ENCODE measurements at places on chromosomes 16 and 17.

DNA sequence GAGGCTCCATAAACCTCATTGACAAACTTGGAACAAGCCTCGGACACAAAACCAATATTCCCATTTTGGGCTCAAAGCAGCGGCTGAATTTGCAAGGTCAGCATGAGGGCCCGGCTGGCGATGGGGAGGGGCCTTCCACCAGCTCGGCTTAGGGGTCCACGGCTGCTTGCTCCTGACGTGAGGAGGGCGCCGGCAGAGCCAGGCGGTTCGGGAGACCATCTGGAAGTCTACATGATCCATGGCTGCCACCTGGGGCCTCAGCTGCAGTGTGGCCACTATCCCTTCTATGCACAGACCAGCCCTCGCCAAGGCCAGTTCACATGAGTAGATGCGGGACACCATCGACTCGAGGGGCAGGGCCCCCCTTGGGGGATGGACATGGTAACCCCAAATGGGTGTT, 39.1 kb downstream of the NDEL1 start:
- DNase-seq = no peak

GRCh38 chr16:5653041-5653440, 555.4 kb upstream of the EEF2KMT start:
- no peak for DNase-seq

- no peak for DNase-seq
Observed at GRCh38 chr17:39822051-39822451, 42.1 kb downstream of the IKZF3 start.

GRCh38 chr17:35213412-35213940, 19.3 kb upstream of the SLC35G3 start:
- DNase-seq = no peak

DNA sequence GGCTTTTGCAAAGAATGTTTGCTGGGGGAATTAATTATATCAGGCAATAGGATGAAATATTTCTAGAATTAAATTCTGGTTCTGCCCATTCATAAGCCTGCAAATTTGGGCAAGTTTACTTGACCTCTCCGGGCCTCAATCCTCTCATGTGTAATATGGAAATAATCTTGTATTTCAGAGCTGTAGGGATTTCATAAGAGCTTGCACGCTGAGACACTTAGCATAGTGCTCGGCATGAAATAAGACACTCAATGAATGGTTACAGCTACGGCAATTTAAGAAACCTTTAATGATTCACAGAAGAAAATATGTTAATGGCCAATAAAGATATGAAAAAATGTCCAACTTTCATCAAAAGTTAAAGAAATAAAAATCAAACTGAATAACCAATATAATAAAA, 40.6 kb upstream of the PITPNM3 start:
- DNase-seq = no peak

DNA sequence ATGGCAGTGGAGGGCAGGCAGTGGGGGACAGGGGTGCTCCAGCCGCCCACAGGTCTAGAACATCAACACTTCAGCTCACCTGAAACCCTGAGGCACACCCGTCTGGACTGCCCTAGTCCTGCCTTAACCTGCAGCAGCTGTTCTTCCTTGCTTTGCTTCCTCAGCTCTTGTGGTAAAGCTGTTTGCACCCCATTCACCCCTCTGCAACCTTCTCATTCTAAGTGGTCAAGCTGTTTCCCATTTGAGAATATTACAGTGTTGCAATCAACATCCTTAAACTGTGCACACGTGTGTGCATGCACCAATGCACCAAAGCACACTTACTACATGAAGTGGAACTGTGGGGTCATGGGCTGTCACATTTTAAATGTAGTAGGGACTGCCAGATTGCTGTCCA, 32.4 kb downstream of the SCNN1B start:
- DNase-seq = no peak

All from GM04503 (cell line).